H9 (cell line): ENCODE measurements at places on chromosomes 12 and 14. TPM values are rescaled to one million over a fixed set of nuclear protein-coding genes. Genes with fewer than 3 reads are reported as not detected.

MAP3K9 gene
- total RNA-seq: 18.3 and 20.0 TPM in 2 replicates

GRCh38 chr12:109160433-109160832 lies 44.0 kb downstream of the ACACB start:
- no peak overlapping the region for H3K27ac ChIP-seq
- H3K27me3 ChIP-seq: no peaks in the 10 kb centered on the region
- no peaks in the 10 kb centered on the region for H3K36me3 ChIP-seq
- no peak for DNase-seq
- no peak overlapping the region for H3K4me3 ChIP-seq

- H3K4me1 ChIP-seq: peaks cover 3% of the 10 kb centered on the region; the same call in 1 of the 2 replicates
- DNase-seq: peak; percentile 67
- no peaks in the 10 kb centered on the region; the same call in 1 of the 2 replicates for H3K27me3 ChIP-seq
- H3K27ac ChIP-seq: peak overlapping the region; percentile 56
- peak overlapping the region; percentile 4; the same call in 1 of the 3 replicates for H3K4me3 ChIP-seq
Observed at GRCh38 chr14:55957950-55958349, 160.3 kb upstream of the PELI2 start.

SMARCC2 gene
- 85.0 and 86.9 TPM in 2 replicates for total RNA-seq

DNA sequence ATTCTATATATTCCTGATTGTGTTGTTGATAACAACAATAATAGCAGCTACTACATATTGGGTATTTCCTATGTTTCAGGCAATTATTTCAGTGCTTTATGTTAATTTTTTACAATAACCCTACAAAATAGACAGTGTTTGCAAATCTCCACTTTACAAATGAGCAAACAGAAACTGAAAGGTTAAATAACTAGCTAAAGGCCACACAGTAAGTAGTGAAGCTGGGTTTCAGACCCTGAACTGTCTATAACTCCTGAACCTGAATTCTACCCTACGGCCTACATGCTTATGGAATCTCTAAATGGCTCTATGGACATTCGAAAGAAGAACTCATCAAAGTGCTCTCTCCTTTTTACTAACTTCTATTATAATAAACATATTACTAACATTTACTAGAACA lies 19.7 kb upstream of the NUDT4 start:
- DNase-seq: no peak
- H3K4me1 ChIP-seq: no peaks in the 10 kb centered on the region; the same call in 1 of the 2 replicates
- no peak overlapping the region for H3K4me3 ChIP-seq
- no peak overlapping the region for H3K27ac ChIP-seq

GRCh38 chr12:76763746-76764675 lies at the start of gene ZDHHC17:
ZDHHC17 (plus strand) TSS chr12:76764115; CDS start chr12:76764237, 122 bp downstream.
- no peaks in the 10 kb centered on the region for H3K36me3 ChIP-seq
- peak; percentile 95 for DNase-seq
- peak within 1 kb of the TSS; percentile 98 for H3K4me3 ChIP-seq
- H3K27ac ChIP-seq: peak within 1 kb of the TSS; percentile 97
- H3K27me3 ChIP-seq: no peaks in the 10 kb centered on the region

DNA sequence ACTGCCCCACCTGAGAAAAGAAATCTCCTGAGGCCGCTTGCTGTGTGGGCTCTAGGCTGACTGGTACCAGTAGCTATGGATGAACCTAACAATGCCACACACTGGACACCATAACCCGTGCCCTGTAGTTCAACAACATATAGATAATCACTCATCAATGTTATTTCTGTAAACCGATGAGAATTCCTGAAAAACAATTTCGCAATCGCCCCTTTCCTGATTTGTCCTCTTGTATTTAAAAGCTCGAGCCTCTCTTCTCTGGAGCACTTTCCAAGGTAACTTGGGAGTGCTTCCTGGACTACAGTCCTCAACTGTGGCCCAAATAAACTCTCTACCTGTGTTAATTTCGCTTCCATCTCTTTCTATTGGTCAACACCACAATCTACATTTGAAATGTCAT lies 26.1 kb upstream of the PPP2R5C start:
- peaks cover 3% of the 10 kb centered on the region; the same call in 1 of the 2 replicates for H3K4me1 ChIP-seq
- DNase-seq: no peak
- H3K4me3 ChIP-seq: no peak overlapping the region
- H3K27ac ChIP-seq: no peak overlapping the region

DNA sequence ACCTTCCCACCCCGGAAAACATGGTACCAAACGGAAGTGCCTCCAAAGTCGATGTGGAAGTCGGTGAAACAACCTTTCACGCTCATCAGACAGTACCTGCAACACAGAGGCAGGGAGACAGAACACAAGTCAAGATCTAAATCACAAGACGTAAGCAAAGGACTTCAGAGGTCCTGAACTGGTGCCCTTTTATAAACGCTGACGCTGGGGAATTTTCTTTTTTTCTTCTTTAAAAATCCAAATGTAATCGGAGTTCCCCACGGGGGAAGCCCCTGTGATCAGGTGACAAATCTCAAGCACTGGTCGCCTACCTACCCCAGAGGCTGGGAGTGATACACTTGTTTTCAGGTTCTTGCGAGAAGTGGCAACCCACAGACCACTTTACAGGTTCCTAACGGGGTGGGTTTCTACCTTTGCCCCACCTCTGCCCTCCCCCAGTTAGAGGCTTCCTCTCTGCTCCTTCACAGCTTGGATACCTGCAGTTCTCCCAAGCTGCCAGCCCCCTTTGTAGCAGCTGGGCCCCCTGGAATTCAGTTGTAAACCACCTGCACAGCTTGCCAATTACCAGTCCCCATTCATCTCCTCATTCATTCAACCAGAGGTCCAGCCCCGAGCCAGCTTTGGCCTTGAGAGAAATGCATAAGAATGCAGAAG lies 46.2 kb downstream of the KDM2B start:
- peak; percentile 68 for DNase-seq
- H3K4me3 ChIP-seq: peak overlapping the region; percentile 34
- H3K27ac ChIP-seq: no peak overlapping the region
- peaks cover 51% of the 10 kb centered on the region for H3K36me3 ChIP-seq

RAD9B gene
- 0.22 TPM in 1 of 2 replicates, not detected in the other for total RNA-seq

ATP23 gene
- total RNA-seq: 4.7 and 5.1 TPM in 2 replicates

GRCh38 chr12:92927055-92927435 lies 2.0 kb downstream of the EEA1 start:
- peaks cover 6% of the 10 kb centered on the region; the same call in 2 of the 3 replicates for H3K36me3 ChIP-seq
- H3K27ac ChIP-seq: no peak overlapping the region
- peaks cover 2% of the 10 kb centered on the region; the same call in 1 of the 2 replicates for H3K4me1 ChIP-seq
- H3K27me3 ChIP-seq: no peaks in the 10 kb centered on the region
- peak overlapping the region; percentile 88 for H3K4me3 ChIP-seq
